ENCODE measurements at places on chromosomes 7 and 10.

DNA sequence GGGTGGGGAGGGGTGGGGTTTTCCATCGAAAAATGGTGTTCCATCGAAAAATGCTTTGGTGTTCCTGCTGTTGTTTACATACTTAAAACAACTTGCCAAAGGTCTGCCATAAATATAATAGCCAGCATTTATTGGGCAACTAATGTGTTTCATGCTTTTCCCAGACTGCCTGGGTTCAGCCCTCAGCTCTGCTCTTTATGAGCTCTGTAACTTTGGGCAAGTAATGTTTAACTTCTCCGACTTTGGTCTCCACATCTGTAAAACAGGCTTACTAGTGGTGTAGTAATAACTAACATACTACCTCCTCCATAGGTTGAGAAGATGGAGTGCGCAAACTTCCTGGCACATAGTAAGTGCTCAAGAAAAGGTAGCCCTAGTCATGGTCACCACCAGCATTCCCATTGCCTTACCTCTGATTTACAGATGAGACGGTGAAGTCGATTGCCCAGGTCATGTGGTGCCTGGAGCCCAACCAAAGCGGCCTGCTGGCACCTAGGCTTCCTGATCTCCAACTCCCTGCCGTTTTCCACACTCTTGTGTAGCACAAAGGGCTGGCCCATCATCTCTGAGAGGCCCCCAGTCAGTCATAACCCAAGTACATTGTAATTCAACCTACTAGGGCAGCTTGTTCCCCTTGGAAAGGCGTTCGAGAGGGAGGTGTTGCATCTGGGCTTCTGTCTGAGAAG lies 8.9 kb downstream of the ZMIZ1 start:
- no peak for DNase-seq

DNA sequence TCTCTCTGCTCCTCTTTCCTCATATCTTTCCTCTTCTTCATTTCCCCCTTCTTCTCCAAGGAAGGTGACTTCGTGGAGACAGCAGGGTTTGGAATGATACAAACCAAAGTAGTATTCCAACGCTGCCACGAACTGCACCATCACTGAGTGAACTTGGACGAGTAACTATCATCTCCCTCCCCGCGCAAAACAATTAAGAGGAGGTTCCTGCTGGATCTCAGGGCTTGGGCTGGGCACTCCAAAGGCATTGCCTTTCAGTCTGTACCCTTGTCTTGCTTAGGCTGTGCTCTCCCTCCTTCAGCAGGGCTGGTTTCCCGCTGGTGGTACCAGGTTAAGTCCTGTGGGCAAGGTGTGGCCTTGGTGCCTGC lies 790 bp upstream of the PITX3 start:
- no peak for DNase-seq

DNA sequence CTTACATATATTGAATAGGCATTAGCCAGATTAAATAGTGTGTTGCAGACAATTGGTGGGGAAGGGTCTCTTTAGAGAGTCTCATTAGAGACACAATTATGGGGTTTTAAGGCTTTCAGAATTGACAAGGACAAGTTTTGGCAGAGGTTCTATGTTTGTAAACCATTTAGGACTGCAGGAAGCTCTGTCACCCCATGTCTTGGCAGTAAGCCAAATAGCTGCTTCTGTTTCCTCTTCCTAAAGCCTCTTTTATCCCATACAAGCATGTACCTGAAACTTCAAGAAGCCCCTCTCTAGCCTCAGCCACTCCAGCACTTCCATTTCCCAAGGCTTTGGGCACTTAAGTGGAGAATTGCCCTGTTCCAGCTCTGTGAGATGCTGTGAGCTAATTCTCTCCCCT lies 21.8 kb upstream of the LRRC4 start:
- no peak for DNase-seq

DNA sequence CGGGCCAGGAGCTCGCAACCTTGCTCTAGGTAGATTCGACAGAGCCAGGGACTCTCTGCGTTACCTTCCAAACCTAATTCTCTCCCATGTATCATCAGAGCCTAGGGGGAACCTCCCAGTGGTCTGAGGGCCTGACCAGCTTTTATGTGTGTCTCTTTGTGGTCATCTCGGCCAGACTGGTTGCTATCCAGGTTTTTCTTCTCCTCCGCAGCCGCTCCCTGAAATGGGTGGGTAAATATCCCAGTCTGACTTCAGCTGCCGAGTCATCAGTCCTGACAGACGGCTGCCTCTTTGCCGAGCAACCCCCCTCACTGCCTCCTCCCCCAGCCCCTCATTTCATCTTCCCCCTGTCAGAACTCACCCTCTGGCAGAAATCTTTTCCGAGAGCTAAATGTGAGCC lies 578.1 kb downstream of the LRMDA start:
- DNase-seq, result no peak

DNA sequence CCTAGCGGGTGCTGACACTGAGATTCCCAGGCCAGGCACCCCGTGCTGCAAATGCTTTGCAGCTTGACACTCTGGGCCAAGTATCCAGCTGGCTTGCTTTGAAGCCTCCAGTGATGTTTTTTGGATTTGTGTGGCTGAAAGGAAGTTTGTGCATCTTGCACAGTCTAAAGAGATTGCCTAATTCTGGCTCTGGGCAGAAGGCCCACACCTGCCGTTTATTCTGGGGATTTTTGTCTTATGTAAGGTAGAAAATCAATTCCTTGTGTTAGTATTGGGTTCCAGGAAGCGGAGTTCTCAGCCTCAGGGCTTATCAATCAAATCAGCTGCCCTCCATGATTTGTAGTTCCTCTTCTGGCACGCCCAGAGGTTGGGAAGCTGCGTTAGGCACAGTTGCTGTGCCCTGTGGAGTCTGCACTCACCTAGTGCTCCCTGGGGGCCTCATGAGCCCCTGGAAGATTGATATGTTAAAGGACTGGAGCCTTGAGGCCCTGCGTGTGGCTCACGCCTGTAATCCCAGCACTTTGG lies 8.4 kb upstream of the PURB start:
- DNase-seq, result no peak

DNA sequence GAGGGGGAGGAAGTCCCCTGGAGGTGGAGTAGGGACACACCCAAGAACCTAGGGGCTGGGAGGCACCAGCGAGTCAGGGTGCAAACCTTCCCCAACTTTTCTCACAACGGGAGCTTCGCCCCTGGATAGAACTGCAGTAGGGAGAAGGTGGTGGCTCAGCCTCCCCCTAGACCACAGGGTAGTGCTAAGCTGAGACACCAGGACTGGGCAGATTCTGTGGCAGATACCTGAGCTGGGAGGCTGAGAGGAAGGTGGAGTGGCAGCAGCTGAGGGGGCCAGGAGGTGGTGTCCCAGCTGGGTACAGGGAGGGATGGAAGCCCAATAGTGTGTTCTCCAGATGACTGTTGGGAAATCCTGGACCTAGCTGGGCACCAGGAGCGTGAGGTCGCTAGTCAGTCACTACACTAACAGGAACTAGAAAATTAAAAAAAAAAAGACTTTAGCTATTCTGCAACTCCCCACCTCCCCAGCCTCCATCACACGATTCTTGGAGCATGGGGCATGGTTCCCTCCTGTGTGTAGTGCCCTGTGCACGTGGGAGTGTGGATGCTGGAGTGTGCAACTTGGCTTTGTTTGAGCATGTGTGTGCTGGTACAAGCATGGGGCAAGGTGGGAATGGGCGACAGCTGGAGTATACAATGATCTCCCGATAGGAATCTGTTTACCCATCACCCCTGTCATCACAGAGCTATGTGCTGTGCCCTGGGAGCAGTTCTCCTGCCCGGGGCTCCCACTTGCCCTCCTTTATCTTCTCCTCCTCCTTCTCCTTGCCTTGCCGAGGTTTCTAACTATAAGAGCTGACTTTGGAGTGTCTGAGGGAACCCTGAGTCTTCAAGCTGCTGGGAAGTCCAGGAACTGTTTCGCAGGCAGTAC lies 8.8 kb upstream of the TRPV6 start:
- no peak for DNase-seq

GRCh38 chr10:69515699-69516259 lies 57.4 kb downstream of the NEUROG3 start:
- peak; percentile 64 for DNase-seq

DNA sequence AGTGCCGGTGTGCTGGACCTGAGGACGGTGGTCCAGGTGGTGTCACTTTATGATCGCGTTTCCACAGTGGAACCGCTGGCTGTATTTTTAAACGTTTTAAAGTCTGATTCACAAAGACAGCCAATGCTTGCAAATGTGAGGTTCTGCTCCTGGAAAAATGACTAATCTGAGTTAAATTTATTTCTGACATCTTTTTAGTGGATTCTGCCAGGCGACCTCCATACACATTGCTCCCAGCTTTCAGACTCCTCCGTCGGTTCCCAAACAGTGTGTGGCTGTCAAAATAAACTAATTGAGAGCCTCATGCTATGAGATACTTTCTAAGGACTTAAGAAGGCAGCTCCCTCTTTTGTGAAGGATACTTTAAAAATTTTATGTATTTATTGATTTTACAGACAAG lies 12.7 kb upstream of the TTYH3 start:
- DNase-seq, result no peak

GRCh38 chr10:89793649-89794254 lies 92.4 kb downstream of the KIF20B start:
- DNase-seq, result no peak

- DNase-seq, result no peak
These were observed 54.7 kb downstream of the ADAMTS14 start for GRCh38 chr10:70726909-70727495.

DNA sequence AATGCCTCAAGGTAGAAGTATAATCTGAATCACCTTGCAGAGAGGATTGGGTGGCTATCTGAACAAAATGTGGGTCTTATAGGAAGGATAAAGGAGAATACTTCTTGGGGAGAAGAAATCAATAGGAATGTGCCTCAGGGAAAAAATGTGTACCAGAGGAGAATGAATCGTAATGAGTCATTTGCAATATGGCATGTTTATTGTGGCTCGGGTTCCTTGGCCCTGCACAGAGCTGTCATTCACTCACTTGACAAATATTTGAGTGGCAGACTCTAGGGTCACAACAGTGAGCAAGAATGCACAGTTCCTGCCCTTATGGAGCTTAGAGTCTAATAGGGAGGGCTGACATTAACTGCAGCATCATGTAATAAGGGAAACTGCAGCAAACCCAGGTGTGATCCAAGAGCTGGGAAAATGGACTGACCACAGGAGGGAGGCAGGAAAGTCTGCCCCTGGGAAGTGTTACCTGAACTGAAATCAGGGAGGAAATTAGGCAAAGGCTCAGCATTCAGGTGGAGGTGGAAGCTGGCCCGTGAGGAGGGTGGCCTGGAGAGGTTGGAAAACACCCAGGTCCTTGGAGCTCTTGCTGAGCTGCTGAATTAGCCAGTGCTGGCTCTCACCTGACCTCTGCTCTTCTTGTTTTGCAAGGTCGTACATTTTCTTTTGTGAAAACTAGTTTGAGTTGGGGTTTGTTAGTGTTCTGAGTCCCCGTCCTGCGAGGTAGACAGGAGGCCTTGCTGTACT lies 203.9 kb downstream of the FRMD4A start:
- DNase-seq, result no peak

- no peak for DNase-seq
These were observed 4.9 kb upstream of the PPIF start for GRCh38 chr10:79342295-79342761.

DNA sequence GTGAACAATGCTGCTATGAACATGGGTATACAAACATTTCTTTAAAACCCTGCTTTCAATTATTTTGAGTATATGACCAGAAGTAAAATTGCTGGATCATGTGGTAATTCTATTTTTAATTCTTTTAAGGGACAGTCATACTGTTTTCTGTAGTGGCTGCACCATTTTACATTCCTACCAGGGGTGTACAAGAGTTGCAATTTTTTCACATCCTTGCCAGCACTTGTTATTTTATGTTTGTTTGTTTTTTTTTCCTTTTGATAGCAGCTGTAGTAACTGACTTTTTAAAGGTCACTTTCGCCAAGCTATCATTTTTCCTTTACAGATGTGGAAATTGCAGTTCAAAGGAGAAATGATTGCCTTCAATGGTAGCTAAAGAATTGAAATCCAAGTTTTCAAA lies 99.5 kb downstream of the GPR85 start:
- no peak for DNase-seq

- no peak for DNase-seq
These were observed 57.0 kb upstream of the MTPN start for GRCh38 chr7:136034132-136034531.

DNA sequence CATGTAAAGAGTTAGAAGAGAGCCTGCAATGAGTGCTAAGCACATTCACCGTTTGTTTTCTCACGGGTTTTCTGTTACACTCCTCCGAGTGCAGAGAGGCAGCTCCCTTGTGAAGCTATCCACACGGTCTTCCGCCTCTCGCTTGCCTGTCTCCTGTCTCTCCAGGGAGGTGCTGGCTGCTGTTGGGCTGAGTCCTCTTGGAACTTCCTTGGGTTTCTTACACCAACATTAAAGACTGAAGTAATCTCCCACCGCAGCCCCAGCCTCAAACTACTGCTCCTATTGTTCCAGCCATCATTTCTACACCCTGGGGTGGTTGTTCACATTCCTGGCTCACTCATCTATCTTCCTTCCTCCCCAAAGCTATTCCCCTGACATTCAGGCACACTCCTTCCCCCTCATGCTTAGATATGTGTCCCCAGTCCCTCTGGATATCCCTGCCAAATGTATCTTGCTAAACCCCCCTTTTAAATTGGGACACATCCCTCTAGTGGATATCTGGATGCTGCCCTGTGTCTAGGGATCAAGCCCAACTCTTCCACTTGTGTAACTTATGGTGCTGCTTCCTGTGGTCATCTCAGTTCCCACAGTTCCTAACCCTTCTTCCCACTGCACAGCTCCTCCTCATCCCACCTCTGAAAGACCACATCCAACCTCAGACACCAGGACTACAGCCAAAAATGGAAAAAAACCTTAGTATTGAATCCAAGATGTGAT lies 14.1 kb downstream of the ESYT2 start:
- no peak for DNase-seq

DNA sequence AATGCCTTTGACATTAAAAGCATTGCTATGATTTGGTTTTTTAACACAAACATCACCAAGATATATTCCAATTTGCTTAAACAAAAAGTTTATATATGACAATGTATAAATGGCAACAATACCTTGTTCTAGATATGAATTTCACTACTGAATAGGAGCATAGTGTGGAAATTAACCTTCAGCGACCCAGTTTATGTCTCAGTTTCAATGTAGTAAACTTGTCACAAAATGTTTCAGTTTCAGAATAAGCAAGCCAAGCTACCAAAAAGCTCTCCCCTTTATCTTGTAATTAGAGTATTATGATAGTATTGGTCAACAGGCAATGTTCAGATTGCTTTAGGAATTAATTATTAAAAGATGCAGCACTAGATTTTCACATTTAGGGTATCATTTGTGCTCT lies 99.6 kb upstream of the PCDH15 start:
- DNase-seq, result no peak

DNA sequence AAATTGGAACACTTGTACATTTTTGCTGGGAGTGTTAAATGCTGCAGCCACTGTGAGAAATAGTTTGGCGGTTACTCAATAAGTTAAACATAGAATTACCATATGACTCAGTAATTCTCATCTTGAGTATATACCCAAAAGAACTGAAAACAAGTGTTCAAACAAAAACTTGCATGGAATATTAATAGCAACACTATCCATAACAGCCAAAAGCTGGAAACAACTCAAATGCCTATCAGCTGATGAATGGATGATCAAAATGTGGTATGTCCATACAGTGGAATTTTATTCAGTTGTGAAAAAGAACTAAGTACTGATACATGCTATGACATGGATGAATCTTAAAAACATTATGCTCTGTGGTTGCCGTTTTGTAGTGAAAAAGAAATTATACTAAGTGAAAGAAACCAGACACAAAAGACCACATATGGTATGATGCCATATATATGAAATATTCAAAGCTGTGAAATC lies 63.0 kb upstream of the SP4 start:
- DNase-seq, result no peak

- no peak for DNase-seq
These were observed 169.9 kb downstream of the SKIDA1 start for GRCh38 chr10:21355591-21356011.

GRCh38 chr10:66888237-66888636 lies 37.6 kb upstream of the LRRTM3 start:
- no peak for DNase-seq

All from stimulated activated CD4-positive, alpha-beta T cell treated with anti-CD3 and anti-CD28 coated beads, Interleukin-15, amount 100 ng/mL, for 48 hours (primary cell).